H1 (cell line): ENCODE measurements at places on chromosomes 5 and 9. TPM values are rescaled to one million over a fixed set of nuclear protein-coding genes. Genes with fewer than 3 reads are reported as not detected.

DNA sequence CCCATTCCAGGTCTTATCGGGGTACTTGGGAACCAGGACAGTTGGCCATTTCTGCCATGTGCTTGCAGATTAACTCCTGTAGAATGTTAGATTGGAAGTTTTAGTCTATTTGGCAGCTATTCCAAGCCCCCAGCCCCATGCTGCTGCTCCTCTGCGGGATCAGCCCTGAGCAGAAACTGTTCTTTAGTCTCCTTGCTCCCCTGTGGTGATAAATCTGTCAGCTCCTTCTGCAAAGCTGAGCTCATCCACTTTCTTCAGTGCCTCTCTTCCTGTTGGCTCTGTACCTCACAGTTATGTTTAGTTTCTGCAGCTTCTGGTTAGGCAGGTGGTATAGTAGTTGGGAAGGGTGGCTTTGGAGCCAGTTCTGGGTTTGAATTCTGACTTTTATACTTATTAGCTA is 170.4 kb downstream of the GRIA1 start:
- DNase-seq, result no peak

DNA sequence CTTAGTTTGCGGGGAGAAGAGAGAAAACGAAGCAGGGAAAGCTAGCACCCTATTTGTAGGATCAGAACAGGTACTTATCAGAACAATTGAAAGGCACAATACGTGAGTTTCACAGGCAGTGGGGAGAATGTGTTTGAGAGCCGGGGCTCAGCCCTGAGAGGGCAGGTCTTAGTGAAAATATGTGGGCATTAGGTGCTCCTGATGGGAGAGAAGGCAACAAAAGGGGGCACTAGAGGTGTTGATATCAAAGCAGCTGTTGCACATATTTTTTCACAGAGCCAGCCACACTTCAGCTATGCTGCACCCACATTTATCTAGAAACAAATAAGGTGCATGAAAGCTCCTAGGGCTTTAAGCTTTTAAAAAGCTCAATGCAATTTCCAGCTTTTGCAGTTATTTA is 99.7 kb upstream of the MAN2A1 start:
- DNase-seq, result no peak

DNA sequence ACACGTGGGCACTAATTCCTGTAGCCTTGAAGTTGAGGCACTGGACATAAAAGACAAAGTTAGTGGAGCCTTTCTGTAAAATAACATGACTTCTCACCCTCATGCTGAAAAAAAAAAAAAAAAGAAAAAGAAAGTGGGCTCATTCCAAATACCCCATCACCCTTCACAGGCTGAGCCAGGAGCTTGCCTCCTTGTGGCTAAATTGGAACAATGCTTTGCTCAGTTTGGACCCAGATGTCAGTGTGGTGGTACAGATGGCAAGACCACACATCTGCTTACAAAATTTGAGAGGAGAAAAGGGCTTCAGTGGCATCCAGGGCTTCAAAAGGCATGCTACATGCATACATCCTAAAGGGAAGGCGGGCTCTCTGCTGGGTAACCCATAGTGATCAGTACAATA is 342.8 kb downstream of the EBF1 start:
- DNase-seq, result no peak

DNA sequence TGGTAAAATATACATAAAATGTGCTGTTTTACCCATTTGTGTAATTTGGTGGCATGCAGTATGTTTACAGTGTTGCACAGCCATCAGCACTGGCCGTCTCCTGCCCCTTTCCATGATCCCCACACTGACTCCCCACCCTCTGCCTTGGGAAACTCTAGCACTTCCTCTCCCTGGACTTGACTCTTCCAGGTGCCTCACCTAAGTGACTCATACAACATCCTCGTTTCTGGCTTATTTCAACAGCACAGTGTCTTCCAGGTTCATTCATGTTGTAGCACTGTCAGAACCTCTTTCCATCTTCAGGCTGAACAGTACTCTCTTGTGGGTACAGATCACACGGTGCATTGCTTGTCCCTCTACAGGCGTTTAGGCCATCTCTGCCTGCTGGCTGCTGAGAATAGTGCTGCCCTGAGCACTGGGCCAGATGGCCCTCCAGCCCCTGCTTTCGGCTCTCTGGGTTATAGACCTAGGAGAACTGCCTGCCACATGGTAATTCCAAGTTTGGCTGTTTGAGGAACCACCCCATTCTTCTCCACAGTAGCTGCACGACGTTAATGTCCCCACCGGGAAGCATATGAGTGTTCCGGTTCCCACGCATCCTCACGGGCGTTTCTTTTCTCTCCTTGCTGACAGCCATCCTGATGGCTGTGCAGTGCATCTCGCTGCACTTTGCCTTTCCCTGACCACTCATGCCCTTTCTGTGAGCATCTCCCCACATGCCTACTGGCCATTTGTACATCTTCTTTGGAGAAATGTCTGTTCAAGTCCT is 211.8 kb downstream of the FANCC start:
- DNase-seq, result no peak

GRCh38 chr9:20319241-20319640 is 303.1 kb downstream of the MLLT3 start:
- DNase-seq, result no peak

GRCh38 chr5:98415663-98416062 is 357.8 kb upstream of the RGMB start:
- no peak for DNase-seq

- no peak for DNase-seq
Observed at GRCh38 chr9:135906291-135907005, 898 bp downstream of the CAMSAP1 start.

GRCh38 chr5:98454407-98454806 is 319.1 kb upstream of the RGMB start:
- DNase-seq, result no peak

DNA sequence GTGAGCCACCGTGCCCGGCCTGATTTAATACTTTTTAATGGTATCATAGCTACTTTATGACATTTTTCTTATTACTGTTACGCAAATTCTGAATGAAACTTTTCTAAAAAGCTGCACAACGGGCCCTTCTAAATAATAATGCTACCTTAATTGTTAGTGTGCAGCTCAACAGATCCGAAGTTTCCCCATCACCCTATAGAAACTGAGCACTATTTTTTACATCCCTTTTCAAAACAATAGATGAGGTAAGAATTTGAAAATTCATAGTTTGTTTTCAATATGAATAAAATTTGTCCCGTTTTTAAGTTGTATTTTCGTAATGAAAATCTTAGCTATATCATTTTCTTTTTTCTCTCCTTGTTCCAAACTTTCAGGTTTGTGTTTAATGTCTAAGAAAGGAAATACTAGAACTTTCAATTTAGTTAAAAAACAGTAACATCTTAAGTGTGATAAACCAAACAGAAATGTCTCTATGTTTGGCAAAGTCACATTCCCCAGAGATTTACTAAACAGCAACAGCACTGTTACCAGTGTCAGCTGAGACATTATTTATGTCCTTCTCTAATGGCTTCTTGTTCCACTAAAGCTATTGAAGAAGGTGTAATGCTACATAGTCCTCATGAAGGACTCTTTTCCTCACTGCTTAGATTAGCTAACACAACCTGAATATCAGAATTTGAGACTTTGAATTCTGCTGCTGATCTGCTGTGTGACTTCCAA is 22.9 kb downstream of the KIF2A start:
- no peak for DNase-seq

OR1Q1 gene
- total RNA-seq, result not detected in 2 replicates

TUSC1 gene
- total RNA-seq, result 4.3 and 4.5 TPM in 2 replicates

LCN12 gene
- total RNA-seq, result 1.5 and 1.7 TPM in 2 replicates

PTGES gene
- 3.2 TPM in 2 replicates for total RNA-seq

- DNase-seq, result no peak
Observed at GRCh38 chr9:88628114-88628513, 93.1 kb downstream of the NXNL2 start.
